ENCODE measurements at places on chromosomes 7 and 10.
A peak's percentile ranks its signal among the peaks of the same experiment; 100 is the strongest.

GRCh38 chr10:119516381-119517234 lies 25.9 kb downstream of the RGS10 start:
- DNase-seq, result peak; percentile 42

DNA sequence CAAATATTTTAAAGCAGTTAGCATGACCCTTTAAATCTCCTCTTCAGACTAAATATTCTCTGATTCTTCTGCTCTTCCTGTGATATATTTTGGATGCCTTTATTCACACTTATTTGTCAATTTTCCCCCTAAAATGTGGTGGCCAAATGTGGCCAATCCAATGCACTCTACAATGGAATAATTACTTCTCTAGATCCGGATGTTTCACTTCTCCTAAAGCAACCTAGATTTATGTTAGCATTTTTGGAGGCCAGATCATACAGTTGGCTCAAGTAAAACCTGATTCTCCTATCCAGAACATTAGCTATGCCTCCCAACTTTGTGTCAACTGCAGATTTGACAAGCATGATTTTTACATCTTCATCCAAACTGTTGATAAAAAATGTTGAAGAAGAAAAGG lies 153.7 kb downstream of the CREB5 start:
- no peak for DNase-seq

DNA sequence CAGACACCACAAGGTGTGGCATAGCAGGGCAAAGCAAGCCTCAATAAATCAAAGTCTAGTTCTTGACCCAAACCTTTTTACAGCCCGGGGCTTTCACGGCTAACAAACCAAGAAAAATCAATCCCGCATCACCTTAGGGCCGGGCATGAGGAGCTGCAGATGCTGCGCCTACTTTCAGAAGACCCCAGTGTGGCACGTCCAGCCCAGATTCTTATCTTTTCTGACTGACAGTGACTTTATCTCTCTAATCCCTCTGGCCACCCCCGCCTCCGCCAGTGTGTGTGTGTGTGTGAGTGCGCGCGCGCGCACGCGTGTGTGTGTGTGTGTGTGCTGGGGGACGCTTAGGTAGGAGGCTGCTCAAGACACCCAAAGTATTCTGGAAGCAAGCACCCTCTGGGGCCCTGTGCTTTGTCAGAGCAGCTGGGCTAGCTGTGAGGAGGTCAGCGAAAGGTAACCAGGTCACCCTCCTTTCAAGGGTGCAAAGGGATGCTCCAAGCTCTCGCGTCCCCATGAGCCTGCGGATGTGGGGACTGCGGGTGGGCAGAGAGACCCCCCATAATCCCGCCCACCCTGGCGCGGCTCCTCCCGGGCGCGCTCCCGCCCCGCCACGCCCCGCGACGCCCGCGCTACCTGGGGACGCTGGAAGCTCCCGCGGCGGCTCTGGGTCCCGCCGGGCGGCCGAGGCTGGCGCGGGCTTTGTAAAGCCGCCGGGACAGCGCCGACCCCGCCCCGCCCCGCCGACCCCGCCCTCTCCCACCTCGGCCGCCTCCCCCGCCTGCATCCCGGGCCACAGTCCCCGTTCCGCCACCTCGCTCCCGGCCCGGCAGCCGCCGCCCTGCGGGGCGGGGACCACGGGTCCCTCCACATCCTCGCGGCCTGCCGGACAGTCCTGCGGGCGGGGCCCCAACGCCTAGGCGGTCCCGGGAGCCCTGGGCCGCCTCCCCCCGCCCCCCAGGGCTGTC lies 57.1 kb upstream of the RHOBTB1 start:
- DNase-seq, result no peak

GRCh38 chr7:54544149-54544526 lies 2.0 kb downstream of the VSTM2A start:
- DNase-seq, result no peak

- DNase-seq, result no peak
Measured at GRCh38 chr7:36171503-36171902, 18.4 kb downstream of the EEPD1 start.

DNA sequence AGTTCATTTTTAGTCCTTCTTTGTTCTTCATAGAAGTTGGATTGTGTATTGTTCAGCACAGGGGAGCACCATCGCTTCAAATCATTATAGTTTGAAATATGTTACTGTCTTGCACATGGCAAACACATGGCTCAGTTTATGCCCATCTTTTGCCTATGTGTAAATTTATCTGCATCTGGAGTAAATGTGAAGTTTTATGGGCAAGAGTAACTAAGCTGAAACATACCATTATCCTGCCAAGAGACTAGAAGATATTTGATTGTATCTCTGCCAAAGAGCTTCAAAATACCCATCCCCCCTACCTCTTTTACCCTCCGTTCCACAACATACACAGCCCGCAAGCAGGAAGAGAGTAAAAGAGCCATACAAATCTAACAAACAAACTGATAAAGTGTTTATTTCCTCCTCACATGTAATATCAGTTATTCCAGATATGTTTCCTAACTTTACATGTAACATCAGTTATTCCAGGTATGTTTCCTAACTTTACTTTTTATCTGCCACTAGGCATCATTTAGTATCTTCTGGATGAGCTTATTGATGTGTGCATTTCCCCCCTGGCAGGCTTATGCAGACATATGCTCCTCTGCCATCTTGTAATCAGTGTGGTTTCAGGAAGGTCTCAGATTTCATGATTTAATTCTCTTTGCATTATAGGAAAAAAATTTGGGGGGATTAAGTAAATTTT lies 127.7 kb downstream of the SRI start:
- no peak for DNase-seq

DNA sequence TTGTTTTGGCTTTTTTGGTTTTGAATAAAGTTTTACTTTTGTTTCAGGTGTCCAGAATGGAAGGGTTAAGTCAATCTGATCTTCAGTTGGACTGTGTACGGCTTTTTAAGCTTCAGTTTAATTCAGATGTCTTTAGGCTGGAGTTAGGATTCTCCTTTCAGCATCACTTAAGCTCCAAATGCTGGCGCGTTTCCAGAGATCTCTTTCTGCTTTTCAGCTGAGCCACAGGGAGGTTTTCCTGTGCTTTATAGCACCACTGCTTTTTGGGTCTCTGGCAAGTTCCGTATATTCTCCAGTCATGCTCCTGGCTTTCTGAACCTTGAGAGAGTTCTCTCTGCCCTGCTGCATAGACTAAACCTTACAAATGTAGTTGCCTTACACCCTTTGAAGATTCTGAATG lies 60.0 kb downstream of the VTI1A start:
- DNase-seq, result no peak

DNA sequence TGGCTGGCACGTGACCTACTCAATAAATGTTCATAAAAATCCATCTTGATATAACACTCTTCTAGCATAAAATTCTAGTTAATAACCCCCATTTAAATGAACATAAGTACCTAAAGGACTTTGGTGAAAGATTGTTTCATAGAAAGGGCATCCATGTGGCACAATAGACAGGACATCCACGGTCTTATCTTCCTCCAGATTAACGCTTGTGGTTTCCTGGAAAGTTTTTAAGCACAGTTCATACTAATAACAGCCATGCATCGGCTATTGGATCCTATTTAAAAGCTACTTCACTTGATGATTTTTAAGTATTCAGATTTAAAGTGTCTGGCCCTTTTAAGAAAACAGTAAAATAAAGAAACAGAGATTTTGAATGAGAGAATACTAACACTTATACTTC lies 288.3 kb downstream of the AHR start:
- DNase-seq, result no peak

DNA sequence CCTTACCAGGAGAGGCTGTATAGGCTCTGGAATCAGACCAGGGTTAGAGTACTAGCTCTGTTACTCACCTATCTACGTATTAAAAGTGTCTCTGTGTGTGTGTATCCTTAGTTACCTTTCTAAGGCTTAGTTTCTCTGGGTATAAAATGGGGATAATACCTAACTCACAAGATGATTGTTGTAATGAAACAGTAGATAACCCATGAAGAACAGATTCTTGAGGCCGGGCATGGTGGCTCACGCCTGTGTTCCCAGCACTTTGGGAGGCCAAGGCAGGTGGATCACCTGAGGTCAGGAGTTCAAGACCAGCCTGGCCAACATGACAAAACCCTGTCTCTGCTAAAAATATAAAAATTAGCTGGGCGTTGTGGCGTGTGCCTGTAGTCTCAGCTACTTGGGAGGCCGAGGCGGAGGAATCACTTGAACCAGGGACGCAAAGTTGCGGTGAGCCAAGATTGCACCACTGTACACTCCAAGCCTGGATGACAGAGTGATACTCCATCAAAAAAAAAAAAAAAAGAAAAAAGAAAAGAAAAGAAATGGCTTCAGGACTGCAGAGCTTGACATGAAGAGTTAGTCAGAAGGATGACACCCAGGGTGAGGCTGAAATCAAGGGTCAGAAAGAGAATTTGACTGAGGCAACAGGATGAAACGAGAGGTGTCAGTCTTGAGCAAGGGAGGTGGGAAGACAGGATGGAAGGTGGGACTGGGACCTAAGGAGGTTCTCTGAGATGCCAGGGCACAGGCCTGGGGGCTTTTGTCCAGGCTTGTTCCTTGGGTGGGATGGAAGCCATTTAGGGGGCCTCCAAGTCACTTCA lies 33.4 kb downstream of the PRKAR2B start:
- DNase-seq, result no peak

- DNase-seq, result no peak
Measured at GRCh38 chr7:141872931-141873330, 31.6 kb upstream of the PRSS37 start.

- DNase-seq, result peak; percentile 63
Measured at GRCh38 chr10:100518761-100519241, 860 bp downstream of the SEC31B start.

DNA sequence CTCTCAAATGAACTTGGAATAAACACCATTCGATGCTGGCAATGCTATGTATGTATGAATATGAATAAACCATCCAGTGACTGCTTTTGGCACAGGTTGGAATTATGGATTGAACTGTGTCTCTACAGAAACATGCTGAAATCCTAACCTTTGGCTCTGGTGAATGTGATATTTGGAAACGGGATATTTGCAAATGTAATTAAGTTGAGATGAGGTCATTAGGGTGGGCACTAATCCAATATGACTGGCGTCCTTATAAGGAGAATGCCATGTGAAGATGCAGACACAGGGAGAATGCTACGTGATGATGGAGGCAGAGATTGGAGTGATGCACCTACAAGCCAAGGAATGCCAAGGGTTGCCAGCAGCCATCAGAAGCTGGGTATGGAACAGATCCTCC lies 3.4 kb upstream of the ACTR3B start:
- DNase-seq, result no peak

GRCh38 chr7:148336411-148336810 lies 254.2 kb upstream of the C7orf33 start:
- no peak for DNase-seq

DNA sequence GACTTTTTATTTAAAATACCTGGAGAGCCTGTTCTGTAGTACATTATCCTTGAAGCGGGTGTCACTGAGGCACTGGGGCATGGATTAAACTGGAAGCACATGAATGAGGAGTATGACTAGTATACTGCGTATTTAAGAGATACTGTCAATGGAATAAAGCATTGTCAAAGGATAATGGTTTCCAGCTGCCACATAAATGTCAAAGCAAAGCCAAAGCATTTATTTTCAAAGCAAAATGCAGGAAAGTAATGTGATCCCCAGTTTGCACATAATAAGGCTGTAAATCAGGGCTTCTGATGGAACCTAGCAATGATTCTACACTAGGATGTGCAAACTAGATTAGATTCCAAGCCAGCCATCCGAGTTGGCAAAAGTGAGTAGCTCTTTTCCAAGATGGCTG lies 240.1 kb downstream of the POU6F2 start:
- DNase-seq, result no peak

GRCh38 chr10:14385596-14386593 lies 55.2 kb upstream of the FRMD4A start:
- peak; percentile 34 for DNase-seq

DNA sequence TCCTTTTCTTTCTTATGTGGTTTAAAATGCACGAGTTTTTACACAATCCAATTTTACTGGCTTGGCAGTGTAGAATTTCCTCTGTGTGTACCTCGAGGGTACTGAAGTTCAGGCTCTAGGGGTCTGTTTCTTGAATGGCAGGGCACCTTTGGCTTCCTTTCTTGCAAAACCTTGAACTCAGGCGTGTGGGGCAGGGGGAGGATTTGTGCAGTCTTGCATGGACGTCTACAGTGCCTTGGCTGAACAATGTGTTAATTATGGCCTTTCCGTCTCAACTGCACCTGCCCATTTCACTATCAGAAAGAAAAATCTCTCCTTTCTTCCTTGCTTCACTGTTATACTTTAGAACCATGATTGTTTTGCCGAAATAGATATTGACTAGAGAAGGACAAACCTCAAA lies 570.9 kb downstream of the INHBA start:
- no peak for DNase-seq

DNA sequence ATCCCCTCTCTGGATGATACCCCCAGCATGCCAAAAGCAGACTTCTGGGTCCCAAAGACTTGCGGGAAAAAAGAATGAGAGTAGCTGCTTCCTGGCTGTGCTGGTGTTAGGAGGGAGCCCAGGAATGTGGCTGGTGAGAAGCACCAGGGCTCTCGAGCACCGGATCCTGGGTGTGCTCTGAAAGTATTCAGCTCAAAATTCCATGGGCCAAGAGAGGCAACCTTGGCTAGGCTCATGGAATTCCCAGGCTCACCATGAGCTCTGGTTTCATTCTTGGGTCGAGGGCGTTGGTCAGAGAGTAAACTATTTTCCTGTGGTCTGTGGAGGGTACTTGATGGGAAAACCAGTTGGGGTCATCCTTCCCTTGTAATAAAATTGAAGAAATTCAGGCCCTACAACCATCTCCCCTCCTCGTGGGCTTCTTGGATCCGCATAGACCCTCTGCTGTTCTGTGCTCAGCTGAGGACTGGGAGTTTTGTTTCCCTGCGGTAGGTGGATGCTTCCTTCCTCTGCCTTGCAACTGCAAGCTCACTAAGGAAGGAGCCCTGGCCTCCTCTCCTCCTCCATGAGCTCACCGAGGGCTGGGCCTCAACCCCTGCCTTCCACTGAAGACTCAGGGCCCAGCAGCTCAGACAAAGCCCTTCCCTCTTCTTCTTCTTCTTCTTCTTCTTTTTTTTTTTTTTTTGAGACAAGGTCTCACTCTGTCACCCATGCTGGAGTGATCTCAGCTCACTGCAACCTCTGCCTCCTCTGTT lies 34.5 kb upstream of the AQP1 start:
- DNase-seq, result no peak
